ENCODE measurements at places on chromosomes 2 and 18. TPM values are rescaled to one million over a fixed set of nuclear protein-coding genes. Genes with fewer than 3 reads are reported as not detected.

DNA sequence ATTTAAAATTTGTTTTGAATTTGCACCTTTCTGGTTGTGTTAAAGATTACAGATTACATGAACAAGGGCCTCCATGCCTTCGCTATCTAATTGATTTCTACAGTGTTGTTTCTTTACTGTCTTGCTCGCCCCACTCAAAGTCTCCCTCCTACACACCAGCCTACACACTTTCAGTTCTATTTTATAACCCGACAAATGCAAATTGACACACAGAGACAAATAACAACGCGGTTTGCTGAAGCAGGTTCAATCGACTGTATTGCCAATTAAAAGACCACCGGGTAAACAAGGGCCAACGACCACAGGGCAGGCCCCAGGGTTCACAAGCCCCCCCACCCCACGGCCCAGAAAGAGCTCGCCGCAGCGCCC is 869 bp downstream of the STARD7 start:
- DNase-seq: no peak

DNA sequence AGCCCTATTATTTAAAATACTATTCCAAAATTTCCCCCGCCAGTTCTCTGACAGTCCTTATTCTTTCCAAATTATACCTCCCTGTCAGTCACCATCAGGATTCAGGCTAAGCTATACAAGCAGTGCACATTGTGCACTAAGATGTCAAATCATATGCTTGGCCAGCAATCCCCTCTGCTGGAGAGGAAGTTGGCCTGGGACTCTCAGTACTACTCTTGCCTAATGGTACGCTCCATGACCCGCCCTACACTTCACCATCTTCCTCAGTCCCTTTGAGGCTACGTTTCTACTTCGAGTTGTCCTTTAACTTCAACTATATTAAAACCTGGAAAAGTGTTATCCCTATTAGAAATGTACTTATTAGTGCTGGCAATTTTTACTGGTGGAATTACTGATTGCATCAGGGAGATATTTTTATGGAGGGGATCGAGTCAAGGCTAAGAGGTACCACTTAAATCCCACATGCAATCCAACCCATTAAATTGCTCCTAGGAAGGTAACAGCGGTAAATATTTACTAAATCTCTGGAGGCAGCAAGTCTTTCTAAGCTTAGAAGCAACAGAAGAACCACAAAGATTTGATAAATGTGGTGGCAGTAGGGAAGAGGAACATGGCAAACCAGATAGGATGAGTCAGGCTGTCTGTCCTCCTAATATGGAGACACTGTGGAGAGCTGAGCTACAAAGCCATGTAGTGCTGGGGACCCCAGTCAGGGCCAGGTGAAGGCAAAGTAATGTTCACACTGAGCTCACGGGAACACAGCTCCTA is 2.7 kb downstream of the USP40 start:
- DNase-seq: no peak

DNA sequence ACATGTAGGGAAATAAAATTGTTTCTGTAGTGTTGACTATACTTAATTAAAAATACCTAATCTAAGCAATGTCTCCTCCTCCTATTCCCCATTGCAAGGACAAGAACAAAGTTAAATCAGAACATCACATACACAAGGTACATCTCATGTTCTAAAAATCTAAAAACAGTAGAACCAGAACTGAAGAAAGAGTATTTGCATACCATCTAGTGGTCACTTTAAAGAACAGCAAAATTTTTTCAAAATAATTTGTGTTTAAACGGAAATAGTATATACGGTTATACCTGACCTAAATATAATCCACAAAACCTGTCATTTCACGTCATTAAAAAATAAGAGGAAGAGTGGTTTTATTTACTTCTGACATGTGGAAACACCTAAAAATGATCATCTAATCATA is 294.3 kb upstream of the KCNH7 start:
- DNase-seq: no peak

DNA sequence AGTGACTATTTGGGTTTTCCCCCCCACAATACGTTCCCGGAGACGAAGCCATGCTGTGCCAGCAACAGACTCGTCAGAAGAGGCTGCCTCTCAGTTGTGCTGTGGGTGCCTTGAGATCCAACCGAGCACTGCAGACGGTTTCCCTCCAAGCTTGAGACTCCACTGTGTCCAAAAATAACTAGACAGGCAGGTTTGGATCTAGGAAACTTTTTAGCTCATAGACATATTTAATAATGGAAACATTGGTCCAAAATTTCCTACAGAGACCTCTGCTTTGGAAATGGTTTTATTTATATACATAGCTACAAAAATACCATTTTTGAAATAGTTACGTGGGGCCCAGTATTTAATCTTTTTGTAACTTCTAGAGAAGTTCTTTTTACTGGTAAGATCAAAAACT is 63.1 kb upstream of the SPATS2L start:
- DNase-seq: no peak

GRCh38 chr2:167966937-167967913 is 280.2 kb downstream of the STK39 start:
- DNase-seq: no peak

DNA sequence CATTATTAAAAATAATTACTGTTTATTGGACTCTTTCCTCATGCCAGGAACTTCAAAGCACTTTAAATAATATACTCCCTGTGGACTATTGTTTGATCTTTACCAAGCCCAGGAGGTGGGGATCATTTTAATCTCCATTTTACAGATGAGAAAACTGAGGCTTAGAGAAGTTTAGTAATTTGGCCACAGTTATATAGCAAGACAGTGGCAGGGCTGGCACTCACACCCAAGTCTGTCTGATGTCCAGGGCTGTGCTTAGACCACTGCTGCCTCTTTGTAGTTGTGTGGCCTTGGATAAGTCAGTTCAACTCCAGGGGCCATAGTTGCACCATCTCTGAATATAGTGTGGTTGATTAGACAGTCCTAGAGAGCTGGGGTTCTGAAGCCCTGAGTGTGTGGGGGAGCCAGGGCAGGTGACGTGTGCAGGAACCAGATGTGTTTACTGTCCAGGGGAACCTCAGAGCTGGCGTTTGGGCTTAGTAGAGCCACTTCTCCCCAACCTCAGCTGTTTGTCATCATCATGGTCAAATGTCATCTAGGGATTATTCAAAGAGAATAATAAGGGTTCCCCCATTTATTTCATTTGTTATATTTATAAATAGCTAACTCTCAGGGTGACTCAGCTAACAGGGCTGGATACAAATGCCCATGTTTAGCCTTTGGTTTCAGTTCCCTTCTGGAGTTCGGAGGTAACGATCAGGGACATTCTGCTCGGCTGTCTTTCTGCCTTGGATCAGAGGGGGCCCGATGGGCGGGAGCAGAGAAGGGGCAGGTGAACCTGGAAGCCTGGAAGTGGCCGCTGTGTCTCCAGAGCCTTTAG is 68.0 kb downstream of the BOLA3 start:
- DNase-seq: no peak

DNA sequence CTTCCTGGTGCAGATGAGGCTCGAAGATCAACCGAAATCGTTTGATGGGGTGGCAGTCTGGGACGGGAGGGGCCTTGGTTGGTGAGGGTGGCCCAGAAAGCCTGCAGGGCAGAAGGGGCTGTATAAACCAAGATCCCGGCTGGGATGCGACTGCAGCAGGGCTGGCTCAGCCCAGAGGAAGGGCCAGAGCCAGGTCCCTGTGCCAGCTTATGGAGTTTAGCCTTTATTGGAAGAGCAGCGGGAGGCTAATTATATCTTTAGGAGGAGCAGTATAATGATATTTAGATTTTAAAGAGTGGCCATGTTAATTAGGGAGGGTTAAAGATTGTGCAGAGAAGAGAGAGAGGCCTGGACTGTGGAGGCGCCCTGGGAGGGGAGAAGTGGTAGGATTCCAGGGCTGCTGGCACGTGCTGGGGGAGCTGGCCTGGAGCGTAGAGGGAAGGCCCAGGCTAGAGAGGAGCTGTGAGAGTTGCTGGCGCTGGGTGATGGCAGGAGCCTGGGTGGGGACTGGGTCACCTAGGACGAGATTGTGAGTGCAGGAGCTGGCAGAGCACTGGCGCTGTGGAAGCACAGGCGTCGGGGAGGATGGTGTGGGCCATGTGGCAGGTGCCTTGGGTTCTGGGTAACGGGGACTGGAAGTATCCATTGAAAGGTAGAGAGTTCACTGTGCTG is 25.1 kb downstream of the TRAF3IP1 start:
- no peak for DNase-seq

GRCh38 chr18:50727721-50728471 is 91.9 kb downstream of the MRO start:
- no peak for DNase-seq

DNA sequence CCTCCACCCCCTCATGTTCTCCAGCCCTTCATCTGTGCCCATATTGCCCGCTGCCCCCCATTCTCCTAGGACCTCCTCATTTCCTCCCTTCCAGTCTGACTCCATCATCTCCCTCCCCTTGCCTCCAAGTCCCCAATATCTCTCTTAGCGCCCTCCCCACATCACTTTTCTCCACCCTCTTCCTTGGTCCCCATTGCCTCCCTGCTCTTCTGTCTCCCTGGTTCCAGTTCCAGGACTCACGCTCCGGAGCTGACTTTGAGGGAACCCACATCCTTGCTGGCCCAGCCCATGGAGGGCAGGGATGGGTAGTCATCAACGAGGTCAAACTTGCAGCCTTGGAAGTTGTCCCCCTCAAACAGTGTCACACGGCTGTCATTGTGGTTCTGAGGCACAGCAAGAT is 2.6 kb downstream of the CRYBA2 start:
- DNase-seq: no peak

DNA sequence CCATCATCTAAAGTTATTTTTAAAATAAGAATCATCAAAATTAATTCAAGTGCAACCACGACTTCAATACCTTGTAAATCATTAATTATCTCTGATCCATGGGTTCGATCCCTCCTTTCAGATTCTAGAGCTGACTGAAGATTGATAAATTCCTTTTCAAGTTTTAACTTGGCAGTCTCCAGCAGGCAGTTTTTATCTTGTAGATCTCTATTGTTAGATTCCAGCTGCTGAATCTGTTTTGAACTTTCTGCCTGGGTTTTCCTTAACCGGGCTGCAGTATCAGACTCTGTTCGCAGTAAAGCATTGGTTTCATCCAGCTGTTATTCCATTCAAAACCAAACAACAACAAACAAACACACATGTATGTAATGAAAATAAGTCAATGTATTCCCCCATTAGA is 59.5 kb downstream of the SLC66A3 start:
- no peak for DNase-seq

- DNase-seq: no peak
Observed at GRCh38 chr2:37390777-37391176, 46.3 kb downstream of the QPCT start.

GRCh38 chr2:239164335-239164871 is 236.4 kb downstream of the HDAC4 start:
- no peak for DNase-seq

DNA sequence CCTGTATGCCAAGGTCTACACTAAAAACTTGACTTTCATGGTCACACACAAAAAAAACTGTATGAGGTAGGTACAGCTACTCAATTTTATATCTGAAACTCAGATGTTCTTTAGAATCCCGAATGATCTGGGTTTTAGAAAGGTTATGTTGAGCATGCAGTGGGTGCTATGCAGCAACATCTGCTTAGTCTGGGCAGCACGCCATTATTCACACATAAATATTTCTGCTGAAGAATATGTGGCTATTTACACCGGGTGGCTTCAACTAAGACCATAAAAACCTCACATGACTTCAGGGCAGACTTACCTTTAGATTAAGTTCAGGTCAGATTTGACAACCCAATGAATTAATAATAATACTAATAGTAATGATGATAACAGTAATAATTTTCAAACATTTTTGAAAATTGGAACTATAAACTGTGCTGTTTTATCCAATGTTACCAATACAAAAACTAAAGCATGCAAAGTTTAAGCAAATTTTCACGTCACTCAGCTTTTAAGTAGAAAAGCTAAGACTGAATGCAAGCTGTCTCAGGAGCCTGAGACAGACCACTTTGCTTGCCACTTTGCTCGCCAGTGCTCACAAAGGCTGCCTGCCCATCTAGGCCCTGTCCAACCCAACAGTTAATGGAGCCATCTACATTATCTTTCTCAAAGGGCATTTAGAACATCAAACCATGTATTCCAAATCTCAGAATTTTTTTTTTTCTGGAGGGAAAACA is 292.0 kb downstream of the CNTNAP5 start:
- DNase-seq: no peak

DNA sequence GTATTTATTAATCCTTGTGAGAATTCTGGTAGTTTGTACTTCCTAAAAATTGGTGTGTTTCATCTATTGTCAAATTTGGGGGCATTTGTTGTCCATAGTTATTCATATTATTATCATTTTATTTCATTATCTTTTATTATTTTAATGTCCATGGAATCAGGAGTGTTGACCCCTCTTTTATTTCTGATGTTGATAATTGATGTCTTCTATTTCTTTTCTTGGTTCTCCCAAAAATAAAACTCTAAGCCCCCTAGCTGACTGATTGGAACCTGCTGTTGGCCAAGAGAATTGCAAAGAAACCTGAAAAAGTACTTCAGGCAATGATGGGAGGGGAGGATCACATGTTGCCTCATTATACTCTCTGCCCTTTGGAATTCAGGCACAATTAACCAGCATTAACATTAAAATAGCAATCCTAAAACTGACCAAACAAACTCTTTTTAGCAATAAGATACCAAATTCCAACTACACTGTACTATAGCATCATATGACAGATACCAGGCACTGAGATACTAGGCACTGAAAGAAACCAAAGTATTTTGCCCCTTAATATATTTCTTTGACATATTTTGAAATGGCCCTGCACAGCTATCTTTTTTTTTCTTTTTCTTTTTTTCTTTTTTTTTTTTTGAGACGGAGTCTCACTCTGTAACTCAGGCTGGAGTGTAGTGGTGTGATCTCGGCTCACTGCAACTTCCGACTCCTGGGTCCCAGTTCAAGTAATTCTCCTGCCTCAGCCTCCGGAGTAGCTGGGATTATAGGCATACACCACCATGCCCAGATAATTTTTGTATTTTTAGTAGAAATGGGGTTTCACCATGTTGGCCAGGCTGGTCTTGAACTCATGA is 1097.2 kb upstream of the CNTNAP5 start:
- DNase-seq: no peak

EXOC6B gene
- 25.8 TPM for polyA plus RNA-seq

POTEI gene
- not detected for polyA plus RNA-seq

BMP10 gene
- polyA plus RNA-seq: not detected

COL4A4 gene
- 64.2 TPM for polyA plus RNA-seq
